Kidney tubule cell (primary cell): ENCODE measurements at places on chromosomes 6 and 20.

DNA sequence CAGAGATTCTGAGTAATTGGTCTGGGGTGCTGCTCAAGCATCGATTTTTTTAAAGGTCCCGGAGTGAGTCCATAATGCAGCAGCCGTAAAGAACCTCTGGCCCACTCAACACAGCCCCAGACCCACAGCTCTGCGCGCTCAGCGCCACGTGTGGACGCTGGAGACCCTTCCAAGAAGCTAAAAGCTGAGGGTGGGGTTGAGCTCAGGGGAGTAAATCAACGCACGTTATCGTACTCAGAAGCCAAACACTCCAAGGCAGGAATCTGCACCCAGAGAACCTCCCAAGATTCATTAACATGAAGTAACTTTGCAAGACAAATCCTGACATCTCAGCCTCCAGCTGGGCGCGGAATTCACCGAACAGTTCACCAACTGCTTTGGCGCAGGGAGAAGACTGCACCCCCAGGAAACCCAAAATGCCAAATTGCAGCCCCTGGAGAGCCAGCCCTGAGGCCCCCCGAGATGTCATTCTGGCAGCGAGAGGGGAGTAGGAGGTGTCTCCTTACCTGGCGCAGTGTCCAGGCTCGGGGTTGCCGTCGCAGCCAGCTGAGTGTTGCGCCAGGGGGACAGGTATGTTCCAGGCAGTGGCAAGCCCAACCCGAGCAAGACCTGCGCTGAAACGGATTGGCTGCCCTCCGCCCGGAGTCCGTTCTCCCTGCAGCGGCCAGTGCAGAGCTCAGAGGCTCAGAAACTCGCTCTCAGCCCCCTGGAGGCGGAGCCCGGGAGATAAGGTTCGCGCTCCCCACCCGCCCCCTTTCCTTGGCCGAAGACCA, at the start of gene COL21A1:
COL21A1 (minus strand) TSS at position 700 of the 773 bp plus-strand sequence. CDS start 64,962 bp downstream, outside the sequence.
- peak; percentile 24 for DNase-seq

GRCh38 chr6:112501705-112502104, 154.6 kb downstream of the RFPL4B start:
- no peak for DNase-seq

- DNase-seq = no peak
Observed at GRCh38 chr6:87710090-87710489, 8.1 kb upstream of the AKIRIN2 start.

DNA sequence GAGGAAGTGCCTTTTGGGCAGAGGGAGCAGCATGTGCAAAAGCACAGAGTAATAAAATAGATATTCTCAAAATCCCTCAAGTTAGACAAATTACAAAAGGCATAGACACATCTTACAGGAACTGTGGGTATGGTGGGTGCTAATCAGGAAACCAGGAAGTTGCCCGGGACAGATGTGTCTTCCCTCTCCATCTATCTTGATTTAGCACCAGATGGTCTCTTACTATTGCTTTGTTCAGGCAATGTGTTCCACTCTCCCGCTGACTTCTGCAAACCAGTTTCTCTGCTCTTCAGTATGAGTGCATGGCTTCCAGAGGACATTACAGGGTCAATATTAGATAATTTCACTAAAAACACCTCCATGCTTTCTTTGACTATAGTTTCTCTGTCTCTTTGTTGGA, 13.2 kb downstream of the CITED2 start:
- DNase-seq = no peak

- DNase-seq = peak; percentile 83
Observed at GRCh38 chr20:8757146-8757545, 311.7 kb upstream of the PLCB4 start.

DNA sequence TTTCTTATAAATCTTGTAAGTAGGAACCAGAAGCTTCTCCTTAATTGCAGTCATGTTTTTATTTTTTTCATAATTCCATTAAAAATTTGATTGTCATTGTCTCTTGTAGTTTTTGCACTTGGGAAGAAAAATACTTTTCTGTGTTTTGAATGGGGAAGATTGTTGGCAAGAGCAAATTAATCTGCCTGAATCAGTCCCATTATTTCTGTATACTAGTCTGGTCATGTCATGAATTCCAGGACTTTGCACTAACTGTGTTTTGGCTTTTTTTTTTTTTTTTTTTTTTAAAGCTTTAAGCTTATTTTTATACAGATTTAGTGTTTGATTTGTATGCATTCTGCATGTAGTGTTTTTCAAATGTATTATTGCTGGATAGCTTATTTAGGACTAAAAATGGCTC, 47.6 kb downstream of the RALGAPB start:
- no peak for DNase-seq

DNA sequence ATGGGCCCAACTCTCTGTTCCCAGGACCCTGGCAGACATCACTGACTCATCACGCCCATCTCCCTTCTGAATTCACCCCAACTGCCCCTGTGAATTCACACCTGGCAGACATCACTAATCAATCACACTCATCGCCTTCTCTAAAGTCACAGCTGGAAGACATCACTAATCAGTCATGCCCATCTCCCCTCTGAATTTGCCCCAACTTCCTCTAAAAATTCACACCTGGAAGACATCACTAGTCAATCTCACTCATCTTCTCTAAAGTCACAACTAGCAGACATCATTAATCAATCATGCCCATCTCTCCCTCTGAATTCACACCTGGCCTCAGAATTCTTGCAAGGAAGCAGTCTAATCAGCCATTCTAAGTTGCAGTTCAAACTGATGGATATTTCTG, 111.1 kb downstream of the FOXA2 start:
- DNase-seq = no peak

- peak; percentile 74 for DNase-seq
Observed at GRCh38 chr6:106702451-106703110, 73.2 kb downstream of the QRSL1 start.

GRCh38 chr6:5855787-5856470, 150.8 kb downstream of the NRN1 start:
- no peak for DNase-seq

DNA sequence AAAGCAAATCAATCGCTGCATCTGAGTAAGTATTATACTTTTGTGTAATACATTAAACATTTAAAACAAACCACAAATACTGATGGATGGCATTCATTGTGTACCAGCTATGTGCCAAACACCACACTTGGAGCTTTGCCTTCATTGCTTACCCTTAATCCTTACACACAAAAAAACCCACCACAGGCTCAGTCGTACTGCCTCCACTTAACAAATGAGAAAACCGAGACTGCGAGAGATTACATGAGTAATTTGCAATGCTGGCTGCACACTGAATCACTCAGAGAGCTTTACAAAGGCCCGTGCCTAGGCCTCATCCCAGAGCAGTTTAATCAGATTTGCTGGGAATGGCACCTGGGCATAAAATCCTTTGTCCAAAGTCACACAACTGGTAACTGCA, 130.5 kb downstream of the EDN1 start:
- peak; percentile 79 for DNase-seq

DNA sequence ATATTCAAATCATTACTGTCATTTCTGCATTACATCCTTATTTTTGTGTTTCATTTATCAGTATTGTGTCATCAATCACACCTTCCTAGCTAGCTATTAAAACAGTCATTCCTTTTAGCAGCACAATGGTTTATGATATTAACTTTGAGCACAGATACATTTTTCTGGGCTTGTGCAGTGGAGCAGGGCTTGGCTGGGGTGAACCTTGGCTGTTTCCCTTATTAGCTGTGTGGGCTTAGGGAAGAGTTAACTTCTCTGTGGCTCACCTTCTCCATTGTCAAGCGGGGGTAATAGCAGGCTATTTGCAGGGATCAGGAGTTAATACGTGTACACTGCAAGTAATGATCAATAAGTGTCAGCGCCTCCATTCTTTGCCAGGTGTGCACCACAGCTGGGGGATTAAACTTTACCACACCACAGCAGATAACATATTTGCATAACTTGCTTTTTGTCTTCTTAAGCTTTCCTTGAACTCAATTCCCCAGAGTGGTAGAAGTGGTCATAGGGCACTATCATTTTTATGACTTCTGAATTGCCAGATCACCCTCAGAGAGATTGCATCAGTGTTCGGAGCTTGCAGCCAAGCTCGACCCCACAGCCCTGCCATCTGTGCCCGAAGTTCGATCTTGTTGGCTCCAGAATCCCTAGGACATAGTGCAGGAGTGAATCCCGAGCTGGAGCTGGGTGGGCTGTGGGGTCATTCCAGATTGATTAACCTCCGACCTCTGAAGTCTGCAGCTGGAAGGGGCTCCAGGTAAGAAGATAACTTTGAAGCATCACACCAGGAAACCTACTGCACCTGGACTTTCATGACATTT, 1.5 kb upstream of the PYGB start:
- no peak for DNase-seq

DNA sequence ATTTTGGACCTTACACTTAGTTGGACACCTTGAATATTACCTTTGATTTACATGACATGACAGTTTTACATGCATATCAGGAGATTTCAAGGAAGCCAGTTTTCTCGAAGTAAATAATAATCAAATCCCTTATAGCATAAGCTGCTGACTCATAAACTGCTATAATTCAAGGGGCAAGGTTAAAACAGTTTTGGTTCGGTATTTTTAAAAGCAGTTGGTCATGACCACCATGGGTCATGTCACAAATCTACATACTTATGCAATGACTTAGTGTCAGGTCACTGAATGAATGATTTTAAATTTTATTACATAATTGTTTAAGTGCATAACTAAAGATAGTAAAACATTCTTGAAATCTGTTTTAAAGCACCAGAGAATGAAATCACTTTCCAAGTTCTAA, 158.0 kb downstream of the DST start:
- peak; percentile 64 for DNase-seq

DNA sequence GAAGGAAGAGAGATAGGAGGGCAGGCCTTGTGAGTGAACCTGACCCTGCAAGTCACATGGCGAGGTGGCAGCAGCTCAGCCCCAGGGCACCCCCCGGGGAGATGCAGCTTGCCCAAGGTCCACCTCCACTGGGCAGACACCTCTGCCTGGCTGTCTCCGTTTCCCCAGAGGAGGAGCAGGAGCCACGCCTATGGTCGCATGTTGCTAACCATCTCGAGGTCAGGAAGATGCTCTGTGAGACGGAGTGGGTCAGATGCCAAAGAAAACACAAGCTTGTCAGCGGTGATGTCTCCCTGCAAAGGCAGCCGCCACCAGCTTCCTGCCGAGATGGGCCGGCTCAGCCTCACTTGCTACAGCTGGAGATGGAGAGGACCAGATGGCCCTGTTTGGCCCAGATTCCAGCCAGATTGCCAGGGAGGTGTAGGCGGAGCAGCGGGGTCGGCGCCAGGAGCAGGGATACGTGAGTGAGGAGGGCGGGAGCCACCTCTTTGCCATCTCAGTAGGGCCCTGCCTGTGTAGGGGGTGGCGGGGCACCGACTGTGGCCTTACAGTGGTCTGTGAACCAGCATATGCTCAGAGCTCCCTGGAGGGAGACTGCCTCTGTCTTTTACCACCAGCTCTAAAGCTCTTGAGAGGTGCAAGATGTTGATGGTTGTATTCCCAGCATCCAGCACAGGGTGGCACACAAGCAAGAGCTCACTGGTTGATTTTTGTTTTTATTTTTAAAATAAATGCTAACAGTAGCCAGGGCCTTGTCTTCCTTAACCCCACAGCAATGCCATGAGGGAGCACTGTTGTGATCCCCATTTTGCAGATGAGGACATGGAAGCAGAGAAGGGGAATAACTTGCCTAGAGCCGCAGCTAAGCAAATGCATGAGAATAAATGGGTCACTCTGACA, 42.9 kb upstream of the FAM83D start:
- DNase-seq = peak; percentile 11
